ENCODE measurements at places on chromosomes 3 and 15.

GRCh38 chr3:170233530-170233929 lies 11.3 kb downstream of the PRKCI start:
- DNase-seq, result peak; percentile 40

- no peak for DNase-seq
These were observed 29.0 kb upstream of the DENND4A start for GRCh38 chr15:65821070-65821469.

DNA sequence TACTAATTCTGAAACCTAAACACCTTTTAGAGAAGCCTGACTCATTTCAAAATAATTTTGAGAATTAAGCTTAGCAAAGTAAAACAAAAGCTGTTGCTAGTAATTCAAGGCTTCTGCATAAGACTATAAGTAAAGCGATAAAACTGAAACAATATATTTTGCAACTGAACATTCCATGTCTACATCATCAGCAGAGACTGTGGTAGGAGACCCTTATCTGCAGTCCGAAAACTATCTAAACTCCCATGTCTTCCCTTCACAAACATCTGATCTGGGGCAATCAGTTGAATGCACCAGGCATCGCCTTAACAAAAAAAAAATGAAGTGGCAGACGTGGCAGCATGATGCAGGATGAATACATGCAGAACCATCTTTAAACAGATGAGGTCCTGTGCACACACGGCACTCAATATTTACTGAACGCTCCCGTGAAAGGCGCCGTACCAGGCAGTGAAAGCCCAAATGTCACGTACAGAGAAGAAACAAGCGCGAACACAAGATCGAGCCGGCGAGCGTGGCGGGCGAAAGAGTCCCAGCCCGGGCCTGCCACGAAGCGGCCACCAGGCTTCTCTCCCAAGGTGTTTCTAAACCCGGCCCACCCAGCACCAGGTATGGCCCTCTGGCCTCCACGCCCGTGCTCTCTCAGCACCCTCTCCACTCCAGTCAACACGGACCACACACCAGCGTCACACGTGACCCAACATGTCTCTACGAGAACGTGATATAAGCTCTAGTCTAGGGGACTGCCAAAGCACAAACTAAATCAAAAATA lies 63.0 kb downstream of the CHSY1 start:
- DNase-seq, result peak; percentile 33

- DNase-seq, result no peak
These were observed 66.0 kb downstream of the DNAJB8 start for GRCh38 chr3:128400671-128401070.

GRCh38 chr15:68010361-68011153 lies 43.6 kb upstream of the PIAS1 start:
- DNase-seq, result no peak

GRCh38 chr3:32421991-32422859 lies 30.6 kb downstream of the CMTM7 start:
- no peak for DNase-seq

All from amniotic stem cell (primary cell).